A549 (cell line): ENCODE measurements at places on chromosomes 3 and 15.

DNA sequence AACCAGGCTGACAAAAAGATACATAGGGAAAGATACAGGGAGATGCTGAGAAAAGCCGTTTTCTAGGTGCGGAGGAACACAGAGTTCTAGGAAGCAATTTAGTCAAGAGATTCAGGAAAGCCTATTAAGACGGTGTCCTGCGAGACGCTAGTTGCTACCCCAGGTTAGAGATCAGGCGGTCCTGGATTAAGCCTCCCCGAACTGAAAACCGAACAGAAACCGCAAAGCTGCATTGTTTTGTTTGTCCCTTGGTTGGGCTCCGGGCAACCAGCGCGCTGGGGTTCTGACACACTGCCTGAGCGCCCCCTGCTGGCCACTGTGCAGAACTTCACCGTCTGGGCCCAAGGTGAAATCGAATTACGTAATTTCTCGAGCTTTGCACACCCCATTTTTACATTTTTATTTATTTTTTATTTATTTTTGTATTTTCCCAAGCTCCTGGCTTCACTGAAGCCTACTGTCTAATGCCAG lies 37.3 kb upstream of the NDUFB4 start:
- DNase-seq = peak; percentile 78

DNA sequence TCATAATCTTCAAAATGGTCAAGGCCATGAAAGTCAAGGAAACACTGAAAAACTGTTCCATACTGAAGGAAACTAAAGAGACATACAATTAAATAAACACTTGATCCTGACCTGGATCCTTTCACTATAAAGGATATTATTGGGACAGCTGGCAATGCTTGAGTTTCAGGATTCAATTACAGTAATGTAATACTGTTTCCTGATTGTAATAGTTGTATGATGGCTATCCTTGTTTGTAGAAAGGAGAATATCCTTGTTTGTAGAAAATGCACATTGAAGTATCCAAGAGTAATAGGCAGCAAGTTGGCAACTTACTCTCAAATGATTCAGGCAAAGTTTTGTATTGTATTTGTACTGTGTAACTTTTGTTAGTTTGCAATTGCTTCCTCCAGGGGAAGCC lies 4.6 kb downstream of the CIDEC start:
- no peak for DNase-seq

GRCh38 chr3:108527109-108527508 lies 16.7 kb upstream of the MYH15 start:
- no peak for DNase-seq

DNA sequence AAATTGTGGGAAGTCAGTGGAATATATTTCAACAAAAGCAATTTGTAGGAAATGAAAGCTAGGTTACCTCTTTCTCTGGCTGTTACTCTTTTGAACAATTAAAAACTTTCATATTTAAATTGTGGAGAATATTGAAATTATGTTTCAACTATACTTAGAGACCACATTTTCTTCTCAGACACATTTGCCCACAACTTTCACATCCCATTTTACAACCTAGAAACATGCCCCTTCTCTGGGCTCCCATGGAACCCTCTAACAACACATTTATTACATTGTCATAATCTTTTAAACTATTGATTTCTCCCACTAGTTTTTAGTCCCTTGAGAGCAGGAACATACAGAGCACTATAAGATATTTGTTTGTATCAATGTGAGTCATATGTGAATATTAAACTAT lies 211.7 kb upstream of the TTC14 start:
- no peak for DNase-seq

DNA sequence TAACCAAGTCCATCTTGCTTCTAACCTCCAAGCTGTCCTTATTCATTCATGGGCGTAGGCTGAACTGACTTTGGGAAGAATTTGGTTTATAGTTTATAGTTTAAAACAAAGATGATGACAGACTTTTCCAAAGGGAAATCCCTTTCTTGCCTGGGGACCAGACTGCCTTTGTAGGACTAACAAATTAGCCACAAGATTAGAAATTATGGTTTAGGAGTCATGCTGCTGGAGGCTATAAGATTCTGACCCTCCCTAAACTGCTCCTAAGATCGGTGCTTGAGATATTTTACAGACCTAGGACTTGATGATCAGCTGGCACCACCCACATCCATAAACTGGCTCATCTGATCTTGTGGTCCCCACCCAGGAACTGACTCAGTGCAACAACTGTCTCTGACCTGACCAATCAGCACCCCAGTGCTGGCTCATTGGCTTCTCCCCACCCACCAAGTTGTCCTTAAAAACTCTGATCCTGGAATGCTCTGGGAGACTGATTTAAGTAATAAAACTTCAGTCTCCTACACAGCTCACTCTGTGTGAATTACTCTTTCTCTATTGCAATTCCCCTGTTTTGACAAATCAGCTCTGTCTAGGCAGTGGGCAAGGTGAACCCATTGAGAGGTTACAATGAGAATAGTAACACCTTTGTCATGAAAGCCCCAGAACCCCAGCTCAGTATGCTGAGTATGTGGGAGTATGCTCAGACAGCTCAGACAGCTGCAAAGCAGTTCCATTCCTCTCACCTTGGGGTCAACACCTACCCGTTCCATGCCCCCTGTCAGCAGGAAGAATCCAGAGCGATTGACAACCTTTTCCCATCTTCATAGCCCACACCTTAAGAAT lies 51.6 kb upstream of the C15orf39 start:
- DNase-seq = peak; percentile 79

DNA sequence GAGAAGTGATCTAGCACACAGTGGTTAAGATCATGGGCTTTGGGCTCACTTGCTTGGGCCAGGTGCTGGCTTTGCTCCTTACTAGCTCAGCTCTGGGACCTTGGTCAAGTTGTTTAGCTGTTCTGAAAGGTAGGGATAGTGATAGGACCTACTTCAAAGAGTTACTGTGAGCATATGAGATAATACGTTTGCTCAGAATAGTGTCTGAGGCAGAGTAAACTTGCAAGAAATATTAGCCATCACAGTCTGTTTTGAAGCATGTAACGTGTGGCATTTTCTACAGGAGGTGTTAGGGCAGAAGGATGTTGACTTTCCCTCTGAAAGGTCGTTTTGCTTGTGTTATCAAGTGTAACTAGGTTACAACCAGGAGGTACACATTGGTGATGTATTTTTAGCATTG lies 34.5 kb upstream of the NFKBIZ start:
- no peak for DNase-seq

- DNase-seq = no peak
These were observed 79.7 kb downstream of the IFT80 start for GRCh38 chr3:160319322-160319721.

DNA sequence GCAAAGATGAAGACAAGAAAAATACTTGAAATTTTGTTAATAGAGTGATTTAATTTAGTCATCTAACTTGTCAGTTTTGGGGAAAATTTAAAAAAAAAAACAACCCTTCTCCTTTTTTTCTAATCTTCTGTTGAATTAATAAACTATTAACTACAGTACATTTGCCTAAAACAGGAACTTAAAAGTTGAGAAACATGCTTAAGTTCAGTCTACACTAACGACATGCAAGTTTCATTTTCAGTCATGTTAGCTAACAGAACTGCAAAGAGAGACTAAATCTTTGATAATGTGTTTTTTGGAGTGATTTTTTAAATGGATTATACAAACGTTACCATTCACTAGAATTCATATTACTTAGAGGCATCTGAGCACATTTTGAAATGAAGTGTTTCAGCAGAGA lies 71.9 kb upstream of the MBNL1 start:
- DNase-seq = no peak

DNA sequence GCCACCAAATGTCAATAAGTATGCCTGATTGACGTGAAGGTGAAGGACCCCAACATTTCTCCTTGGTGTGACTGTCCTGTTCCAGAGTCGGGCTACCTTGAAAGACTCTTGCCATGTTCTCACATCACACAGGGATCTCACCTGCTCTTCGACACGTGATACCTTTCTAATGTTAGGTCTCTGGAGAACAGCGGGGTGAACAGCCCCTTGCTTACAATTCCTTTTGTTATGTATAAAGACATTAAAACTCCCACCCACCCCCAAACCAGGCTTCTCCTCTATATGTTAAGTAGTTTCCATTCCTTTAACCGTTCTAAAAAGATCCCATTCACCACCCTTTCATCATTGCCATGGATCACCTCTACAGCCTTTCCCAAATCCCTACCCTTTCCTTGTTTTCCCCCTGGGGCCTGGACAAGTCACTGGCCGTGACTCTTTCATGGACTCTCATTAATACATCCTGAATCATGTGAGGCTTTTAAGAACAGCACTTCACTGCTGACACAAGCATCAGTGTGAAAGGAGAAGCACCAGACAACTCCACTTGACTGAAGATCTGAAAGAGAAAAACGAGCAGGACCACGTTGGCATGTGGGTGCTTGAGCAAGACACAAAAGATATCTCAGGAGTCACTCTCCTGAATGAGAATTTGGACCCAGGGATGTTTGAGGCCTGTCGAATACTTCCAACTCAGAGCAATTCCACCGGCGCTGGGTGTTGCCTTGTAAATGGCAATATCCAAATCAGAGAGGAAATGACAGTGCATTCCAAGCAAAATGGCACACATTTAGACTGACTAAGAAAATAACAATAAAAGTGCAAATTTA lies 115.0 kb downstream of the FOXP1 start:
- DNase-seq = no peak
